ENCODE measurements at places on chromosomes 6 and 20.

DNA sequence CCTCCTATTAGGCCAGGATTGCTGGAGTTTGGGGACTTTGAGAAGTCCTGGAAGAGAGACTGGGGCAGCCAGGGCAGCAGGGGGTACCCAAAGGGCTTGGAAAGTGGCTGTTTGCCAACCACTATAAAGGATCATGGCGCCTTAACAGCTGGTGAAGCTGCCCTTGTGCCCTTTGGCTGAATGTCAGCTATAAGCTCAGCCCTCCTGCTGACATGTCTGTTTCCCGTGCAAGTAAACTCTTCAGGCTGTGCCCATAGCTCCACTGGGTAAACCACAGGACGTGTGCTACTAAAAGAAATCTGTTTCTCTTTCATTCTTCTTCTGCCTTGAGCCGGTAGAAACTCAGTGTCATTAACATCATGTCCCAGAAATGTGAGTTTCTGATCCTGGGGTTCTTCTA, 97.3 kb downstream of the CAP2 start:
- DNase-seq = no peak

- no peak for DNase-seq
Observed at GRCh38 chr20:16011056-16011455, 562.2 kb downstream of the KIF16B start.

DNA sequence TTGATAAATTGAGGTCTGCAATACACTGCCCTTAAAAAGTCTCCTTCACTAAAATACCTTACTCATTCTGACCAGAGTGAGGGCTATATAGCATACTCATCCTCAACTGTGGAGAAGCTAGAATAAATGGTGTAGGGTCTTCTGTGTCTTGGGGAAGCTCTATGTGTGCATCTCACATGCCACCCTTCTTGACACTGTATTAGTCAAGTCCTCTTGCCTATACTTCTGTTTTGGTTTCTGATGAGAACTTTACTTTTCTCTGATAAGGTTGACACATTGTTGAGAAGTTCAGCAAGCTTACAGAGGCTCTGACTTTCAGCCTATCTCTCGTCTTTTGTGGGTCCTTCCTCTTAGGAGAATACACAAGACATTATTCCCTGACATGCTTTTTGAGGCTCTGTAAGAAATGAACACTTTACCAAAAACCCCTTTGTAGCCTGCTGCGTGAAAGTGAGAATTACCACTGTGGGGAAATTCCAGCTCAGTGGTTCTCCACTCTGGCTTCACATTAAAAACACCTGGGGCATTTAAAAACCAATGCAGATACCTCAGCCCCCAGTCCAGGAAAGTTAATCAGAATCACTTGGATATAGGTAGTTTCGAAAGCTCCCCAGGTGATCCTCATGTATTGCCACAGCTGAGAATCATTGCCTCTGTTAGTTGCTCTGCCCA, 372.1 kb upstream of the HS3ST5 start:
- no peak for DNase-seq

GRCh38 chr6:35213824-35214756, at the start of gene SCUBE3:
Gene SCUBE3, plus strand, starts transcription at chr6:35213956. Its CDS starts 463 bp downstream, at chr6:35214419.
- peak; percentile 15 for DNase-seq

GRCh38 chr6:109082188-109082577, 12.5 kb downstream of the SESN1 start:
- no peak for DNase-seq

- no peak for DNase-seq
Observed at GRCh38 chr6:45801471-45802289, 214.0 kb downstream of the CLIC5 start.

DNA sequence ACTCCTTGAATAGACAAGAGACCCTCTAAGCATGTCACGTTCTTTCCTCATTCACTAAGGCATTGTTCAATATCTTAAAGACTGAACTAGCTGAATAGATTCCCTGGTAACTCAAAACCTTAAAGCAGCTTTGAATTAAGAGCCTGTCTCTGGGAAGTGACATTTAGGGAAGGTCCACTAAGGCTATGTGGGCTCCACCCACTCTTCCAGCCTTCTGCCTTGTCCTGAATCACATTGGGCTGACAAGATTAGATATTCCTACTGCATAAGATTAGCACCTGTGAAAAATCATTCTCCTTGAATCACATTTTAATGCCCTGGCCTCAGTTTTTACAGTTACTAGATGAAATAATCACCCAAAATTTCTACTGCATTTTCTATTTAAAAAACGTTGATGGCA, 36.3 kb downstream of the CLIC5 start:
- DNase-seq = no peak

DNA sequence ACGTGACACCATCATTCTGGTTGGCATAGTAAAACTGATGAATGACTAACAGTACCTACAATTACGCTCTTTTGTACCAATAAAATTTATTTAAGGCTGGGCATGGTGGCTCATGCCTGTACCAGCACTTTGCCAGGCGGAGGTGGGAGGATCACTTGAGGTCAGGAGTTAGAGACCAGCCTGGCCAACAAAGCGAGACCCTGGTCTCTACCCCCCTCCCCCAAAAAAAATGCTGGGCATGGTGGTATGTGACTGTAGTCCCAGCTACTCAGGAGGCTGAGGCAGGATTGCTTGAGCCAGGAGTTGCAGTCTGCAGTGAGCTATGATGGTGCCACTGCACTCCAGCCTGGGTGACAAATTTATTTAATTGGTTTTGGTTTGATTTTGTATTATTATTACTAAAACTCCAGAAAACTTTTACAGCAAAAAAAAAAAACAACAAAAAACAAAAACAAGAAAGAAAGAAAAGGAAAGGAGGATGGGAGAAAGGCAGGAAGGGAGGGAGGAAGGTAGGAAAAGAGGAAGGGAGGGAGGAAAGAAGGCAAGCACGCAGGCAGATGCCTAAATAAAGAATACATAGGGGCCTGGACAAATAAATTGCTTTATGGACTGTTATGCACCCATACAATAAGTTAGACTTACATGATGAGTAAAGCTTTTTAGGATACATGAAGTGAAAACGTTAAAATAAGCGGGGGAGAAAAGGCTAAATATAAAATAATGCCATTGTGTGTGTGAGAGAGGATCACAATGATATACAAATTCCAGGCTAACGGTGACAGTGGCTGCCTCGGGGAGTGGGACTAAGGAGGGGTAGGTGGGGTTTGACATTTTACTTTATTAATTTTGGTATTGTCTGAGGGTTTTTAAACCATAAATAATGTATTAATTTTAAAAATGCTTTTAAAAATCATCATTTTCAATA, 682 bp upstream of the ZSCAN9 start:
- no peak for DNase-seq

GRCh38 chr20:6287471-6287870, 164.6 kb upstream of the FERMT1 start:
- no peak for DNase-seq

DNA sequence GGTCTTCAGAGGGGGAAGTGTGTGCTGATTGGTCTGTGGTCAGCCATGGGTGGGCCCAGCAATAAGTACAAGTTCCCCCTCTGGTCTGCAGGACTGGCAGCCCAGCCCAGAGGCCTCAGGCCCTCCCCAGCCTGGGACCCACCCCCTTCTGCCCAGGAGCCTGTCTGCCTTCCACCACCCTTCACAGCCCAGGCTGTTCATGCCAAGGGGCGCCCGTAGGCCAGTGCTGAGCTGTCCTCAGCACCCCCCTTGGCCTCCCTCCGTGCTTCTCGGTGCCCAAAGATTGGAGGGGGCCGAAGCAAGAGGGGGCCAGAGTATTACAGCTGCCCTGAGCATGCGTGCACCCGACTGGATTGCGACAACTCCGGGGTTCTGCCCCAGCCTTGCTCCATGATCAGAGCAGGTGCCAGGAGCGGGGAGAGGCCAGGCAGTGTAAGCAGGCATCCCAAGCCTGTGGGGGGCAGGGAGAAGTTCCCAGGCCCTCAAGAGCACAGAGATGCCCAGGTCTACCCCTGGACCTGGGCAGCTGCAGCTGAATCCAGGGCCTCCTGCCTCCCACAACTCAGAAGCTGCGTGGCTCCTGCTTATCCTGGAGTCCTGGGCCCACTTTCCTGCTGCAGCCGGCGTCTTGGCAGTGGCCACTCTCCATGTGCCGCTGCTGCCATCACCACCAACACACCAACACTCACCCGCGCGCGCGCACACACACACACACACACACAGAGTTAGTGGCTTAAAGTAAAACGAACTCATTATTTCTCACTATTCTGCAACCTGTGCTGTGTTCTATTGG, 33.3 kb downstream of the CST9L start:
- DNase-seq = no peak

GRCh38 chr6:107642095-107642860, 152.4 kb downstream of the SOBP start:
- no peak for DNase-seq

DNA sequence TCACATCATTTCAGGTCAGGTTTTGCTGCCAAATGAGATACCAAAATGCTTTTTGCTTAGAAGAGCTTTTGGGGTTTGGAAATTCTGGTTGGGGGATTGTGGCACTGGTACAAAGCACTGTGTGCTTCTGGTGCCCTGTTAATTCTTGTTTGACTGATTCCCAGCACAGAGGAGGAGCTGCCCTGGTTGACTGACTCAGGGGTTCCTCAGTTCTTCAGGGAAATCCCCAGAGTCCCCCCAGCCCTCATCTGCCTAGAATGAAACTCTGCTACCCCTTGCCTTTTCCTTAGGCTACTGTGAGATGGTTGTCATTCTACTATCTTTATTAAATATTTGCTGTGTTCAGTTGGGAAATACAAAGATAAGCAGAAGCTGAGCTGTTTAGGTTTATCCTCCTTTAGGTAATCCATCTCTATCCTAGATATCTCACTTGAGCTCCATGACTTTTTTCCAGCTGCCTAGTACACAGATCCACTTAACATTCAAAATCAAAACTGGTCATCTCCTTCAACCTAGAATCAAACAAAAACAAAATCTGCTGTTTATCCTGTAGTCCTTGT, 24.9 kb upstream of the TSPYL1 start:
- no peak for DNase-seq

DNA sequence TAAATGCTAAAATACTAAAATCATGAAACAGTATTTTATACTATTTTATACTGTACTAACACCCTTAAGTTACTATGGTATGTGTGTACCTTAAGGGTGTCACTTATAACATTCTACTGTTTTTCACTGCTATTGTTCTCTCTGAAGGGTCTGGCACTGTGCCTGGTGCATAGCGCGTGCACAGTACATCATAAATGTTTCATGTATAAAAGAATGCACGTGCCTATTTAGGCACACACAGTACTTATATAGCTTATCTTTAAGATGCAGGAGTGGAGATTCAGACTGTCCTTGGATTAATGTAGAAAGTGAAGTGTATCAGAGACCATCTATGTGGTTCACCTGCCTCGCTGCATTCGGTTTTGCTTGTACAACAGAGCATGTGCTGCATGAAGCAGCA, 64.0 kb upstream of the SGK1 start:
- DNase-seq = no peak

GRCh38 chr20:38534756-38535155, 46.2 kb upstream of the ADIG start:
- DNase-seq = no peak

GRCh38 chr20:32368925-32369324, 10.8 kb downstream of the ASXL1 start:
- no peak for DNase-seq

DNA sequence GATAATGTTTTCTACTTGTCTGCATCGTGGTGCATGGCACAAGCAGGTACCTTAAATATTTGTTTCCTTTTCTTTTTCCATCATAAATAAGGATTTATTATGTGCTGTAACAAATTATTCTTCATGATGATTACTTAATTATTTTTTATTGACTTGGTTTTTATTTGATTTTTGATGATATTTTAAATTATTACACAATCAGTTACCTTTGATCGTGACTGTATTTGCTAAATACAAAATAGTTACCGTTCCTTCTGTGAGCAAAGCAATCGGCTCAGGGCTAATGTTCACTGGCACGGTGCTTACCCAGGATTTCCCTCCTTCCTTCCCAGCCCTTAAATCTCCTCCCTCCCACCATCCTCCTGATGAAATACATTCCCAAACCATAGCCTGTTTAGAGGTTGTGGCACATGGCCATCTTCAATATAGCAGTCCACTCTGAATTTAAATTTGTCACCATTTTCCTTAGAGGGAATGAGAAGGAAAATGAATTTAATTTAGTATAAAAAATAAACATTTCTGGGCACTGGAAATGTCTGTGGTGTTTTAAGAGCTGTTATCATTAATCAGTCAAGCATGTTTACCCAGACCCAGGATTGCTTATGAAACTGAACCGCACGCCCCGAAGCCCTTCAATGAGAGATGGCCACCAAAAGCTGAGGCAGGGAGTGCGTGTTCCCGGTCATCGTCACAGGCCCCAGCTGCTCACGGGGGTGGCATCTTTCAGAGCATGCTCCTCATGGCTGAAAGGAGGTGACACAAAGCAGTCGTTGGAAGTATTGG, 23.0 kb upstream of the EXOC2 start:
- DNase-seq = no peak

- DNase-seq = no peak
Observed at GRCh38 chr6:27025351-27025750, 222.2 kb upstream of the PRSS16 start.

DNA sequence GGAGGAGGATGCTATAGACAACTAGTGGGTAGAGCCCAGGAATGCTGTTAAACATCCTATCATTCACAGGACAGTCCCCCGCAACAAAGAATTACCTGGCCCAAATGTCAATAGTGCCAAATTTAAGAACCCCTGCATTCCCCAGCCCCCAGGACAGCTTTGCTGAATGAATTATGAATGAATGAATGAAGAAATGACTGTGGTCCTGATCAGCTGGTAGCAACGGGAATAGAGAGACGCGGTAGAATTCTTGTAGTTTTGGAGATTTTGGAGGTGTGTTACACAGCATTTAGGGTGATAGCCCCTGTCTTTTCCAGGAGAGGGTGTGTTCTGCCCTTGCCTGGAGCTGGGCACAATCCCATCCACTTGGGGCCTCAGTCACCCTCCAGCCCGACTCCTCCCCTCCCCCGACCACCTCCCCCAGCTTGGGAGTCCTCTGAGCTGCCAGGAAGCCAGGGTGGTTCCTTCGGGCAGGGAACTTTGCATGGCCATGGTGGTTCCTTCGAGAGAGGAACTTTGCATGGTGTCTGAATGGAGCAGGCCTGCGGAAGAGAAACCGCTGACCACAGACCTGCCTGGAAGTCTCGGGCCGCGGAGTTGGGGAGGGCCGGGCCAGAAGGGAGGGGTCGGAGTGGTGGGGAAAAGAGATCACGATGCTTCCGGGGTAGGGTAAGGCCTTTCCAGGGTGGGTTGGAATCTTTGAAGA, 1.0 kb upstream of the HCK start:
- no peak for DNase-seq

GRCh38 chr6:141963543-141964295, 169.0 kb upstream of the GJE1 start:
- no peak for DNase-seq

GRCh38 chr6:41939848-41940758, 1.5 kb downstream of the CCND3 start:
- peak; percentile 48 for DNase-seq

Data from activated naive CD4-positive, alpha-beta T cell treated with anti-CD3 and anti-CD28 coated beads, Interleukin-2, amount 50 U/mL, for 16 hours (primary cell).